ENCODE measurements at places on chromosomes 5 and 9.

GRCh38 chr5:9197881-9198260 lies 348.0 kb downstream of the SEMA5A start:
- no peaks in the 10 kb centered on the region for H3K36me3 ChIP-seq
- no peaks in the 10 kb centered on the region for H3K4me1 ChIP-seq
- H3K4me3 ChIP-seq, result no peak overlapping the region
- H3K27ac ChIP-seq, result no peak overlapping the region
- H3K27me3 ChIP-seq, result no peaks in the 10 kb centered on the region
- DNase-seq, result no peak

DNA sequence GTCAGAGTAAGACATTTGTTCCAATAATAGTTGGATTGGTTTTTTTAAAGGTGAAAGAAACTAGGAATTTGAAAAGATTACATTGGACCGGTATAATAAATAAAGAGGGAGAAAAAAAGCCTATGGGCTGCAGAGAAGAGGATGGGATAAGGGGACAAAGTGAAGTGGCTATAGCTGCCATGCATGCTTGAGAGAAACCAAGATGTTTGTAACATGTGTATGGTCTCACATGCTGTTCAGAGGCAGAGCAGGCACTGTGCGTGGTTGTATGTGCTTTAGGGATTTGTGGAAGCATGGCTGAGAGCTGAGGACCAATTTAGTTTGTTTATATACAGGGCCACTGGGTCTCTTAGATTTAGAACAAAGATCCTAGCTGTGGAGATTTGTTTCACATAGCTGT lies 32.7 kb downstream of the LNPEP start:
- no peak overlapping the region for H3K4me3 ChIP-seq
- no peaks in the 10 kb centered on the region for H3K36me3 ChIP-seq
- no peak overlapping the region for H3K27ac ChIP-seq
- H3K27me3 ChIP-seq, result no peaks in the 10 kb centered on the region

DNA sequence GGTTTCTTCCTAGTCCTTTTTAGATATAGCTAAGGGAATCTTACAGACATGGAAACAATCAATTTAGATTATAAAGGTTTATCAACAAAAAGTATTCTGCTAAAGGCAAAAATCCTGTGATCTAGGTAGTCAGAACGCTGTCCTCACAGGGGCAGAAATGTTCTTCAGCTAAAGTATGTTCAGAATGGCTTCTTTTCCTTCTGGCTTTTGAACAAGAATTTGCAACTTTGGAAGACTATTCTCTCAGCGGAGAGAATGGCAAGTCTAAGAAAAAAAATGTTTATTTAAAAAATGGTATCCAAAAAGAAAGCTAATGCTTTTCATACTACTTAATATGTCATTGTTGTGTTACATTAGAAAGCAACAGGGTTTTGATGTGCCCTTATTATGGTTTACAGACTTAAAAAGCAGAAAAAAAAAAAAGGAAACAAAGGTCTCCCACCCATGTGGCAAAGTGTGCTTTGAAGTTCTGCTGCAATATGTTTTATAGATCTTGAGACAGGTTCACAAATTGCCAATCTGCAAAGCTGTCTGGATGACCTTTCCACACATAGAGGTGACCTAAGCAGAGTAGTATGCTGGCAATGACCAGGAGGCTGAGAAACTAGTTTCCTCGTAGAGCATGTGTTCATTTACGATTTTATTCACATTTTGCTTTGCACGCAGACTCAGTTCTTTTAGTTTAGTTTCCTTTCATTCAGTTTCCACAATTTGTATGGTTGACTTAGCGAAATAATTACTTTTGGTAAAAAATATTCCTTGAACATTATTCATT lies 45.1 kb upstream of the PJA2 start:
- no peak for DNase-seq
- H3K4me1 ChIP-seq, result 0 out of 3 replicates have a peak, but pooled peaks cover 9% of the 10 kb centered on the region
- peak overlapping the region; percentile 6 for H3K27ac ChIP-seq

- H3K4me3 ChIP-seq, result no peak overlapping the region
- no peak overlapping the region for H3K27ac ChIP-seq
- peaks cover 7% of the 10 kb centered on the region for H3K4me1 ChIP-seq
- no peak for DNase-seq
- H3K27me3 ChIP-seq, result peaks cover 10% of the 10 kb centered on the region
Measured at GRCh38 chr5:93577854-93578812, 2.9 kb downstream of the NR2F1-AS1 start.

- H3K27me3 ChIP-seq, result peaks cover 14% of the 10 kb centered on the region
- H3K27ac ChIP-seq, result no peak overlapping the region
- H3K36me3 ChIP-seq, result no peaks in the 10 kb centered on the region
- no peaks in the 10 kb centered on the region for H3K4me1 ChIP-seq
Measured at GRCh38 chr9:114072184-114073140, 5.6 kb downstream of the AMBP start.

- H3K4me3 ChIP-seq, result no peak overlapping the region
- H3K36me3 ChIP-seq, result no peaks in the 10 kb centered on the region
- H3K4me1 ChIP-seq, result peaks cover 2% of the 10 kb centered on the region
- no peak overlapping the region for H3K27ac ChIP-seq
Measured at GRCh38 chr9:93009337-93010015, 49.0 kb upstream of the SUSD3 start.

Measured in K562 (cell line).